ENCODE measurements at places on chromosomes 6 and 20. TPM values are rescaled to one million over a fixed set of nuclear protein-coding genes. Genes with fewer than 3 reads are reported as not detected.
A peak's percentile ranks its signal among the peaks of the same experiment; 100 is the strongest.

GRCh38 chr6:138341176-138341575 lies 36.5 kb upstream of the SMIM28 start:
- no peak for DNase-seq

- no peak for DNase-seq
Measured at GRCh38 chr6:4474810-4475209, 301.4 kb upstream of the CDYL start.

DNA sequence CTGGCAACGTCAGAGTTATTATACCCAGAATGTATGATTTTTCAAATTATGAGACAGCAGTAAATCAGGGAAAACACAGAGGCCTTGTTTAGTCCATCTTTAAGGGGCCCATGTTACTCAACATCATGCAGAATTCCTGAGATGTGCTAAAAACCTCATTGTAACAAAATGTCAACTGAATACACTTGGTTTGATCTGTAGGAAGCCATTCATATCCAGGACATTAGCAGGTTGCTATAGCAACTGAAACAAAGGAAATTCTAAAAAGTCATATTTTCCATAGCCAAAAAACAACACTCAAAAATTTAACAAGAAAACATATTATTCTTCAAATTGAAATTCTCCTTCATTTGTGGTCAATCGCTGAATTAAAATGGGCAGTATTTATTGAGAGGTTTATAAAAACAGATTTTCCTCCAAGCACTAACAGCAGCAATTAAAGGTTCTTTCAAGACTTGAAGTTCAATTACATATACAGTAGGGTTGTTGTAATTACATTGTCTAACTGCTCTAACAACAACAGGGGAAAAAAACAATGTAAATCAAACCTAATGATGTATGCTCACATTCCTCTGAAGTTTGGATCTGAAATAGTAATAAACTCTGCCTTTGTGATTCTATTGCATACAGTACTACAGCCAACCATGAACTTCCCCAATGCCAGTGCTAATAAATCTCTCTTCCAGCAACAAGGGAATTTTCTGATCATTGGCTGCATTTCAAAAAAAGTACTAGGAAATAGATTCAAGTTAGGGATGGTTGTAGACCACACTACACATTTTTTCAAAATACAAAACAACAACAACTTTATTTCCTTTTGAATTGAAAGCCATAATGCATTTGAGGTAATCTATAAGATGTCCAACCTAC lies 34.9 kb downstream of the COL12A1 start:
- no peak for DNase-seq

GRCh38 chr20:54063992-54064676 lies 6.3 kb downstream of the BCAS1 start:
- DNase-seq = no peak

GRCh38 chr6:154360476-154360875 lies 3.9 kb upstream of the IPCEF1 start:
- no peak for DNase-seq

GRCh38 chr6:71345476-71346333 lies 57.1 kb downstream of the OGFRL1 start:
- peak; percentile 32 for DNase-seq

DNA sequence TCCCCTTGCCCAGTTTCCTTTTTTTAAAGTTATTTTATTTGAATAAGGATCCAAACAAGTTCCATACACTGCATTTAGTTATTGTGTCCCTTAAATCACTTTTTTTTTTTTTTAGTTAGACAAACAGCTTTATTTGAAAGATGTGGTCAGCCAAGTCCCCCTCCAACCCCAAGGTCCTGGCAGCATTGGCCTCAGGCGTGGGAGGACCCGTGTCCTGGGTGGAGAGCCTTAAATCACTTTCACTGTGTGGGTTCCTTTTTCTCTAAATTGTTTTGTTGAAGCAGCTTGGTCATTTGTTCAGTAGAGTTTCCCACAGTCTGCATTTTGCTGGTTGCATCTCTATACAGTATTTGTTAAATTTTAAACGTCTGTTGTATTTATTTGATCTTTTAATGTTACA lies 5.2 kb upstream of the TBCC start:
- no peak for DNase-seq

DNA sequence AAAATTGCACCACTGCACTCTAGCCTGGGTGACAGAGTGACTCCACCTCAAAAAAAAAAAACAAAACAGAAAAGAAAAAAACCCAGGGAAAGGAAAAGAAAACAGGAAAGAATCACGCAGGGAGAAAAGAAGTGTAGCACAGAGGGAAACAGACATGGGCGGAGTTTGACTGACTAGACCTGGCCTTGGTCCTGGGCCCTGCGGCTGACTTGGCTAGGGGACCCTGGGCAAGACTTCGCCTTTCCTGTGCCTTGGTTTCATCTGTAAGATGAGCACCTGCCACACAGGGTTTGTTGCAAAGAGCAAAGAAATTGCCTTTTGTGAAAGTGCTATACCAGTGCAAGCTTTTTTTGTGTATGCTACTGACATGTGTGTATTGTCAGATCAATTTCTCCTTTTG lies 71.3 kb upstream of the KCNG1 start:
- DNase-seq = no peak

DNA sequence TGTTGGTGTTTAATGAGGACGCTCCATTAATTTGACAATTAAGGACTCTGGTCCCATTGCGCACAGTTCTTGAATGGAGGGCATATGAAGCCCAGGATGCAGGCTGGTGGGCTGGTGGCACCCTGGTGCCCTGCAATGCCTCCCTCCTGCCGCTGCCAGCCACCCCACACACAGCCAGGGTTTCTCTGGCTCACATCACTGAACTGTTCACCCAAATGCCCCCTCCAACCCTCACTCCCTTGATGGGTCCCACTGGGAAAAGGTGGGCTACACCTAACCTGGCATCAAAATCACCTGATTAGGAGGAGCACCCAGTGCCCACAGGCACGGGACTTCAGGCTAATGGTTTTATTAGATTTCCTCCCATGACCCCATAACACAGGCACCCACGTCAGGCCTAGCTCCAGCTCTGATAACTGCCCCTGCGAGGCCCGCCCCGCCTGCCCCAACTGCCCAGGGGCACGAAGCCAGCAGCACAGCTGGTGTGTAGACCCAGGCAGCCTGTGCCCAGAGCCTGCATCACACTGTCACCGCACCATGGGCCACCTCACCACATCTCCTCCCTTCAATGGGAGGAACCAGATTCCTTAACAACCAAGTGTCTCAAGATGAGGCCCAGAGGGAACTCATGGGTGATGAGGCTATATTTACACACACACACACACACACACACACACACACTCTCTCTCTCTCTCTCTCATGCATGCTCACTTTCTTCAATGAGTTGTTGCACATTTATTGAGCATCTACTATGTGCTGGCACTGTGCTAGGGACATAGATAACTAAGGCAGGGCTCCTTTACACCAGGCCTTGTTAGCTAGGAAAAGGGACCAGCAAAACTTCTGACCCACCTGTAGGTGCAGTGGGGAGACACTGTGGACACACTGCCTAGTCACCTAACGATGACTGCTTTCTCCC lies 107.3 kb downstream of the NOL4L start:
- DNase-seq = no peak

- peak; percentile 40 for DNase-seq
Measured at GRCh38 chr20:11585752-11586352, 331.8 kb upstream of the BTBD3 start.

The TFAP2A gene
- 9.2 TPM for polyA plus RNA-seq

The LY6G6D gene
- 0.51 TPM for polyA plus RNA-seq

The MAS1 gene
- polyA plus RNA-seq = 0.05 TPM

The ERVFRD-1 gene
- not detected for polyA plus RNA-seq

The PHF1 gene
- polyA plus RNA-seq = 116 TPM

The ELOVL2 gene
- 56.7 TPM for polyA plus RNA-seq

The ME1 gene
- polyA plus RNA-seq = 20.6 TPM

The OTOR gene
- polyA plus RNA-seq = 0.33 TPM

Data from spinal cord (tissue), 10 donors.